Choroid plexus epithelial cell (primary cell): ENCODE measurements at places on chromosomes 4 and X.
A peak's percentile ranks its signal among the peaks of the same experiment; 100 is the strongest.

DNA sequence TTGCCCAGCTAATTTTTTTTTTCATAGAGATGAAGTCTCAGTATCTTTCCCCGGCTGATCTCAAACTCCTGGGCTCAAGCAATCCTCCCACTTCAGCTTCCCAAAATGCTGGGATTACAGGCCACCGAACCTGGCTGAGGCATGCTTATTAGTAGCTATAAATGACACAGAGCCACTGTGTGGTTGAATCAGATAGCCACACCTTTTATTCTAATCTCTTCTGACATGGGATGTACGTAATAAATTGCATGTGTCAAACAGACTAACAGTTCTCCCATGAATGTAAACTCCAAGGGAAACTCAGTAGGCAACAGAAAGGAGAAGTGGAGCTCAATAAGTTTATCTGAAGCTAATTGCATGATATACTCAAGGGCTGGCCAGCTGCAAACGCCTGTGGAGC lies 139.8 kb upstream of the VCX3A start:
- no peak for DNase-seq

- no peak for DNase-seq
These were observed 52.0 kb downstream of the TBC1D14 start for GRCh38 chr4:6961496-6962210.

DNA sequence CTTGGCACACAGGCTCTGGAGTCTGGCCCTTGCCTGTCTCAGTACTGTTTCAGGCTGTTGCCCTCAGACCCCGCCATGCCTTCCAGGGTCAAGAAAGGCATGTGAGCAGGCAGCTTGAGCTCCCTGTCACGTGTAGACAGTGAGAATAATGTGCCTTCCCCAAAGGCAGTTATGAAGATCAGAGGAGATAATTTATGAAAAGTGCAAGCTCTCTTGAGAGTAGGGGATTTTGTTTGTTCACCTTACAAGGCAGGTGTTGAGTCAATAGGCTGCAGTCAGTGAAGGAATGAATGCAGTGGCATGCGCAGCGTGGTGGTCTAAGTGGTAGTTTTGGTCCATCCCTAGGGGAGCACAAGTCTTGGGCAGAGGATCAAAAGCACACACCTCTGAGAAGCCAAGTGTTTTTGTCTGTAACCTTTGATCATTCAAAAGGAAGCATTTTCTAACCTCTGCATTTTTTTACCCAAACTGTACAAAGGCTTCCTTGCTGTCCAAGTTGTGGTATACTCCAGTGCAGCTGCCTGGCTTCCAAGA lies 14.4 kb downstream of the HADH start:
- peak; percentile 36 for DNase-seq

GRCh38 chr4:95170176-95170575 lies 378.6 kb downstream of the UNC5C start:
- no peak for DNase-seq

DNA sequence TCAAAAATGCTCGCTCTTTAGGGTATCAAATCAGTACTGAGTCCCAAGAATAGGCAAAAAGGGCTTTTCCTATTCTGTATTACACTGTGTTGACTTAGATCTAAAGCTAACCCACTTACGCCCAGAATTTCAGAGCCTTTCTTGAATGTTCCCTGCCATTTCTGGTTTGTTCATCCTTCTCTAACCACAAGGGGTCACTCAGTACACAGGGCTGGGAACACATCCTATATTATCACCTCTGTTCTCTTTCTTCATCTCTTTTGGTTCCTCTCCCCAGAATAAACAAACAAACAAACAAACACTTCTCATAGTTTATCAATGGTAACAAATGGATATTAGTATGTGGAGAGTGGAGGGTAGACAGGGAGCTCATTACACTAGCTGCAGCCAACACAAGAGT lies 25.5 kb upstream of the MORC4 start:
- peak; percentile 61 for DNase-seq

DNA sequence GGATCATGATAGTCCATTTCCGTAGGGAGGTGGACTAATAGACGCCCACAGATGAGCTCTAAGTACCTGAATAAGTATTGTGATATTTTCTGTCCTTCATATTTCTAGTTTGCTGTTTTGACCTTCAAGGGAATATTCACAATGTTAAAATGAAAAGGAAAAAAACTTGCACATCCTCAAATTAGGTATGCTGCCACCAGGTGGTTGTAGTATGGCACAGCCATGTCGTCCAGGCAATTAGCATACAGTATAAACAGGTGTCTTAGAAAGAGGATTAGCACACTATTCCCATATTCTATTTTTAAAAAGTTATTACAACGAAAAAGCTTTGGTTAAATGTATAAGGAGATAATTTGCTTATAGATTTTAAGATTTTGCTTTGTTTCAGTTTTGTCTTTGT lies 802.0 kb downstream of the RPA4 start:
- peak; percentile 69 for DNase-seq

DNA sequence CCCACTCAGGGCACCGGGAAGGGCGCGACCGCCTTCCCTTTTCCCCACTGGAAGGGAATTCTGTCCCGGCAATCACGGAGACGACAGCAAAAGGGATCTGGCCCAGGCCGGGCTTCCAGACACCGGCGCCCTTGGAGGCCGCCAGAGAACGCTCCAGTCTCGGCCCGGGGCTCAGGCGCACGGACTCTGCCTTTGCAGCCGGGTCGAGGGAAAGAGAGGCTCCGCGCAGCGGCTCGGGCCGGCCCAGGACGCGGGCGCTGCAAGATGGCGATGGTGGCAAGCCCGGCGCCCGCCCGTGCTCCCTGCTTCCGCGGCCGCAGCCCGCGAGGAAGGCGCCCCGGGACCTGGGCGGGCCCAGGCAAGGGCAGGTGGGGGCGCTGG lies 1.1 kb downstream of the CTBP1 start:
- DNase-seq = peak; percentile 47

DNA sequence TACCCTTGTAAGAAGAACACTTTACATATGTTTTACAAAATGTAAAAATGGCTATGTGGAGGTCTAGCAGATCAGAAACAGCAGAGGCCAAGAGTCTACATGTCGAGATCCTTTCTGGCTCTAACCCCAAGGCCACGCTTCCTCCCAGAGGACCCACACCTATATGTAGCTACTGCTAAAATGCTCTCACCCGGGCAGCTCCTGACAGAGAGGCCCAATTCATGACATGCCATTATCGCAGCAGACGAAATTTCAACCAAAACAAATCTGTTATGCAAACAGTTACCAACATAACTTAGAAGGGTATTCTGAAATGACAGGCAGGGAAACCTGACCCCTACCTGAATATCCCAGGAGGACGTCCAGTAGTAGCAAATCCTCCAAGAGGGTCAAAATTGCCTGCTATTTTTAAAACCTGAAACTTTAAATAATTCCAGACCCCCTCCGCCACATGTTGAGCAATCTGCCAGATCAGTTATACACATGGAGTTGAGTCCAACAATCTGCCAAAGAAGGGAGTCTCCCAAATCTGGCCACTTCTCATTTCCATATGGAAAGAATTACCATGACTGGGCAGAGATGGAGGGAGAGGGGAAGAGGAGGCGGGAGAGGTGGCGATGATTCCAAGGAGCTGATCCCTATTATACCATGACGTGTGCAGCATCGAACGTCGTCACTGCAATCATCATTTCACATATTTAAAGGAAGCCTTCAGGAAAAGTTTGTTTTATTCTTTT lies 192.9 kb upstream of the TBL1X start:
- no peak for DNase-seq

GRCh38 chrX:13994104-13994503 lies 35.6 kb downstream of the GEMIN8 start:
- no peak for DNase-seq

DNA sequence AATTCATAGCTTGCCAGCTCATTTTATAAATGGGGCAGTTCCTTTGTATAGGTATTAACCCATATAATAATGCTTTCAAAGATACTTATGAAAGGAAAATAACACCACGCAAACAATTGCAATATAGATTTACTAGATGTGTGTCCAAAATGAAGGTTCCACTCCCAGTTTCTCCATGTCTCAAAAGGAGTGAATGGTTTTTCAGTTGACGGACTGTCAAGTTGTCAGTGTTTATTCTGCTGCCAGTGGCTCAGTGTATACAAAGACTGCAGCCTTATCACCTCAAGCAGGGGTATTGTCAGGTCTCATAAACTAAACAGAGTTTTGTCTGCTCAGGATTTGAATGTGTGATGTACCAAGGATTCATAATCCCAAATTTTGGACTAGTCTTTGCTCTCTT lies 585.3 kb upstream of the ATOH1 start:
- DNase-seq = no peak

DNA sequence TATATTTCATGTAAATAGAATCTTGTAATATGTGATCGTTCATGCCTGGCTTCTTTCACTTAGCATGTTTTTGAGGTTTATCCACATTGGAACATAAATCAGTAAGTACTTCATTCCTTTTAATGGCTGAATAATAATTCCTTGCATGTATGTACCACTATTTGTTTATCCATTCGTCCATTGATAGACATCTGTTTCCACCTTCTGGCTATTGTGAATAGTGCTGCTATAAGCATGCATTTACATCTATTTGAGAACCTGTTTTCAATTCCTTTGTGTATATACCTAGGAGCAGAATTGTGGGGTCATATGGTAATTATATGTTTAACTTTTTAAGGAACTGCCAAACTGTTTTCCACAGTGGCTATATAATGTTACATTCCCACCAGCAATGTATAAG lies 356.7 kb upstream of the DIPK2B start:
- peak; percentile 28 for DNase-seq

GRCh38 chr4:137519406-137519805 lies 12.9 kb downstream of the PCDH18 start:
- peak; percentile 81 for DNase-seq

GRCh38 chr4:148934926-148935578 lies 492.8 kb upstream of the NR3C2 start:
- no peak for DNase-seq

- DNase-seq = no peak
These were observed 73.1 kb downstream of the MAML3 start for GRCh38 chr4:140080883-140081282.

DNA sequence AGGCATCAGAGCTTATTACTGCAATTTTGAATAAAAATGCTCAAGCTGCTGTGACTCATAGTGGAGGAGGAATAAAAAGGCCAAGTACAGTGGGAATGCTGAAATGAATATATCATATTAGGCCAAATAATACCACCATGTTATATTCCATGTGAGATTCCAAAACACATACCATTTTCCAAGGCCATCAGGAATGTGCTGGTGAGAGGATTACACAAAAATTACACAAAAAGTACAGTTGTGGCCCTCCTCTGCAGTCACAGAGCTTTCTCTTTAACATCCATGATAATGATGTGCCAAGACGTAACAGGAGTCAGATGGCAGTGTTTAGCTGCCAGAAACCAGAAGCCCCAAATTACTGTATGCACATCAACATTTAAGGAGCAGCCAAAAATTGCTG lies 153.5 kb downstream of the PCDH18 start:
- DNase-seq = no peak

DNA sequence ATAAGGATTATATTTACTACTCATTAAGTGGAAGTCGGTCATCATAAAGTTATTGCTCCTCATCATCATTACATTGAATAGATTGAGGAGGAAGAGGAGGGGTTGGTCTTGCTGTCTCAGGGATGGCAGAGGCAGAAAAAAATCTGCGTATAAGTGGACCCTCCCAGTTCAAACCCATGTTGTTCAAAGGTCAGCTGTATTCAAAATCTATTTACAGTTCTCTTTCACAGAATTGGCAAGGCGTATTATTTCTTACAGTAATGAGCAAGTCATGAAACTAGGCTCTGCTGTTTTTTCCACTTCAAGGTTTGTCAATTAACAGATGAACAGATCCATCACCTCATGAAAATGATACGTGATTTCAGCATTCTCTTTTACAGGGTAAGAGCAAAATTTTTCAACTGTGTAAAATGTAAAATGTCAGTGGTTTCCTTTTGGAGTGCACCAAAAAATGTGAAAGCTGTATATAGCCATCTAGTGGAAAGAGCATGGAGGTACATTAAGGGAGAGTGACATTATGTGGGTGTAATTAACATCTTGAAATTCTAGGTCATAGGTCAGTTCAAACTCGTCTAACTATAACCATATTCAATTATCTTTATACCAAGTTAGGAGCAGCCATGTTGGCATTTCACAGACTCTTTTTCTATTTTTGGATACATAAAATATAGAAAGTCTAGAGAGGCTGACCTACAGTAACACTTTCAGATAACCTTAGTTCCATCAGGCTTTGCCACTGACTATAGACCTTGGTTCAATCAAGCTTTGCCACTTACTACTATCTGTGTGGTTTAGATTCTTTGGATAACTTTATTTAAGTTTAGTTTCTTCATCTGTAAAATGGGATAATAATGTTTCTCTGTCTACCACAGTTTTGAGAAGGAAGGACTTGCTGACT lies 30.1 kb downstream of the NEIL3 start:
- peak; percentile 65 for DNase-seq

DNA sequence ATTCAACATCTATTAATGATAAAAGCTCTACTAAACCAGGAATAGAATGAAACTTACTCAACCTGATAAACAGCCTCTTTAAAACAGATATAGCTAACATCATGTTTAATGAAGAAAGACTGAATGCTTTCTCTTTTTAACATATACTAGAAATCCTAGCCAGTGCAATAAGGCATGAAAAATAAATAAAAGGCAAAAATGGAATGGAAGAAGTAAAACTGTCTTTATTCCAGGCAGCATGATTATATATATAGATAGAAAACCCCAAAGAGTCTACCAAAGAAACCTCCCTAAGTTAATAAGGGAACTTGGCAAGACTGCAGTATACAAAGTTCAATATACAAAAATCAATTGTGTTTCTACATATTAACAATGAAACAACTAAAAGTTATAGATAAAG lies 25.5 kb downstream of the WDFY3 start:
- DNase-seq = no peak

DNA sequence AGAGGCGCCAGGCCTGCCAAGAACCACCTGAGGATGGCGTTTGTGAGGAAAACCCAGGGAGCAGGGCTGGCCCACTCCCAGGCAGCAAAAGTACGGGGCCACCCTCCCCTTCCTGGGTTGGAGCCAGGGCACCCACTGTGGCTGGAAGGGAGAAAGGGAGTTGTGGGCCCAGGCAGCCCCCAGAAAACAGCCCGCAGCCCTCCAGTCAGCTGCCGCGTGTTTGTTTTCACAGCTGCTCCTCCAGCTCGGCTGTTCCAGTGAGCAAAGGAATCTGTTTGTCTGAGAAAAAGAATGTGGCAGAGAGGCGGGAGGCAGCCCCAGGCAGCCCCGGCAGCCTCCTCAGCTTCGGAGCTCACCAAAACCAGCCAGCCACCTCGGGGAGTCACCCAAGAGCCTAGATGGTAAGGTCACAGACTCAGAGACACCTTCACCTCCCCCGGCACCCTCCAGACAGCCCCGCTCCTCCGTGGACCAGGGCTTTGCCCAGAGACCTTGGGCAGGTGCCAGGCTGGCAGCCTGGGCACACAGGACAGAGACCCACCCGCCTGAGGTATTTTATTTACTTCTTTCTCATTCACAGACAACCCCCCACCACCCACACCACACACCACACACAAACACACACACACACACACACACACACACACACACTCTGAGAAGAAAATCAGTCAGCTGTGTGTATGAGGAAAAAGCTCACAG lies 338.1 kb downstream of the BCOR start:
- DNase-seq = peak; percentile 92

- no peak for DNase-seq
These were observed 75.6 kb downstream of the NPY1R start for GRCh38 chr4:163256680-163257343.

- no peak for DNase-seq
These were observed 75.5 kb downstream of the MTMR1 start for GRCh38 chrX:150768580-150769190.

GRCh38 chrX:47960406-47960805 lies 43.4 kb downstream of the ZNF182 start:
- DNase-seq = no peak
